Activated CD4-positive, alpha-beta T cell treated with anti-CD3 and anti-CD28 coated beads for 24 hours (primary cell): ENCODE measurements at places on chromosomes 13 and 19.

GRCh38 chr13:100362781-100363180, 225.8 kb downstream of the GGACT start:
- DNase-seq = no peak

DNA sequence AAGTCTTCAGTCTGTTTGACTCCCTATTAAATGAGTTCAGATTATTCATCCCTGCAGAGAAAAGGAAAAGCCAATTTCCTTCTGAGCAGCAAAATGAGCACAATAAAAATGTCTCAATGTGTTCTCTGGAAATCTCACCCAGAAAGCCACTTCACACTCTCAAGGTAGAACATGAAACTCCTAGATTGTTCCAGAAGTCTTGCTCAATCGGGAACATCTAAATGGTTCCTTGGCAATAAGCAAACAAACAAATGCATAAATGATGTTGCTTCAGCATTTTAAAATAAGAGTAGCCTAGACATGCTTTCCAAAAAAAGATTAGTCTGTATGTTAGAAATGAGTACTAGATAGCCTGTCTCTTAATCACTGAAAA, 59.7 kb upstream of the TNFRSF19 start:
- DNase-seq = no peak

DNA sequence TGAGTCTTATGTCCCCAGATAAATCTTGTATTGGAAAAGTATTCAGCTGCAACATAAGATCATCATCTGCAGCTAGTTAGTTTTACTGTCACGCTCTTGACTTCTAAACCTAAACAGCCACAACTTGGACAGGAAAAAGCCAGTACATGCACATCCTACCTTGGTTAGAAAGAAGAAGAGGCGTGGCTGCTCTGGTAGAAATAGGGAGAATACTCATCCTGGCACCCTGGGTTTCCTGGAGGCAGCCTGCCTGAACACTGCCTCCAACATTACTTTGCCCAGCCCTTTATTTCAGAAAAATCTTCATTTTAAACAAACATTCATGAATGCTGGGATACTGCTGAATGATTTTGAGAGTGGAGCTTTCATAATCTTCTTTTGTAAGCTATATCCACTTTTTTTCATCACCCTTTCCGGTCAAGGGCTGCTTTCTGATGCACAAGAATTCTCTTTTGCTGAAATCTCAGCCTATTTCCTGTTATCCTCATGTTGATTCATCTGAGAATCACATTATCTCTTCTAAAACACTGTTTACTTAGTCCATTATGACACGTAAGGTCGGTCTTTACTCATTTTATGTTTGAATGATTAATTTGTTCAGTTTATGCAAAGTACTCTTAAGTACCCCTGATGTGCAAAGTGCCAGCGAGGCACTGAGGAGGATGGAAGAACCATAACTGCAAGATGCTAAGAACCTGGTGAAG, 55.2 kb downstream of the STARD13 start:
- no peak for DNase-seq

DNA sequence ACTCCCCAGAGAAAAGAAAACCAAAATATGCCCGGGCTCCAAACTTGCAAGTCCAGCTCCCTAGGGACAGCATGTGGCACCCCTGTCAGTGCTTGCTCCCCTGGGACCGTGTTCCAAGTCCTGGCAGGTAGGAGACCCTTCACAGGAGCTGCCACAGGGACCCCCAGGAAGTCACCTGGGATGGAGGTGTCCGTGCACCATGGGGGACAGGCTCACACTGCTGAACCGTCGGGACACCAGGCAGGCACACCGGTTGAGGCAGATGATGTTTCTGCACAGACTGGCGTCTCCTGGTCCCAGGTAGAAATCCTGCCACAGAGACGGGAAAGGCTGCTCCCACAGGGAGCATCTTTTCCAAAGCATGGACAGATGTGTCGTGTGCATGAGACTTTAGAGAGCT, 11.7 kb upstream of the PROZ start:
- DNase-seq = no peak

- DNase-seq = no peak
These were observed 227.1 kb downstream of the GGACT start for GRCh38 chr13:100361504-100361903.
